Tibial nerve (tissue), 4 donors: ENCODE measurements at places on chromosomes 1 and 21. TPM values are rescaled to one million over a fixed set of nuclear protein-coding genes. Genes with fewer than 3 reads are reported as not detected.

Gene SLC25A34
- total RNA-seq, result 2.8 TPM

Gene RSPO1
- not detected for total RNA-seq

Gene LCK
- 1.1 TPM for total RNA-seq

Gene HCRTR1
- total RNA-seq, result not detected

Gene OR14K1
- not detected for total RNA-seq

Gene C2CD4D
- total RNA-seq, result not detected

Gene TPTE
- not detected for total RNA-seq

Gene NBPF4
- 0.42 TPM for total RNA-seq

Gene DDR2
- 112 TPM for total RNA-seq

DNA sequence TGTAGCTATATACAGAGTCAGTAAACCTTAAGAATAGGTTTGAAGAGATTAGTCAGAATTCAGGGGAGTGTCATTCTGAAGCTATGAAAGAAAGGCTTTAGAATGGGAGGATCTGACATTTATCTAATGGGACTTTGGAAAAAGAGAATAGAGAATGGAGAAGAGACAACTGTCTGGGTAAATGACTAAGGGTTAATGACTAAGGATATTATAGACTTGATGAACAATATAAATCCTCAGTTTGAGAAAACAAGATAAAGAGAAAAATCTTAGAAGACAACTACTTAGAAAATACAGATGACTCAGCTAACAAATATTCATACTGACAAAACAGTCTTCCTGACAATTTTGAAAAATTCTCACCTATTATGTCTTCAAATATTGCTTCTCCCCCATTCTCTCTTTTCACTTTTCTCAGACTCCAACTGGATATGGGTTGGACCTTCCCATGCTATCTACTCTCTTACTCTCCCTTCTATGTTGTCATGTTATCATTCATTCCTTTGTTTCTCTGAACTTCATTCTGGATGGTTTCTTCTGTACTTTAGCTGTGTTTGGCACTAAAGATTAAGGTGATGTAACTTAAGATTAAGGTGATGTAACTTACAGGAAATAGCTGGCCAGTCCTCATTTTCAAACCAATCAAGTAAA, 20.4 kb downstream of the SLC16A1 start:
- peaks cover 30% of the 10 kb centered on the region for H3K4me1 ChIP-seq
- H3K27me3 ChIP-seq, result no peaks in the 10 kb centered on the region

- no peaks in the 10 kb centered on the region for H3K4me1 ChIP-seq
- H3K27ac ChIP-seq, result no peak overlapping the region
- no peak overlapping the region for H3K4me3 ChIP-seq
- H3K36me3 ChIP-seq, result no peaks in the 10 kb centered on the region
Observed at GRCh38 chr1:5688081-5689077, 303.8 kb downstream of the NPHP4 start.

DNA sequence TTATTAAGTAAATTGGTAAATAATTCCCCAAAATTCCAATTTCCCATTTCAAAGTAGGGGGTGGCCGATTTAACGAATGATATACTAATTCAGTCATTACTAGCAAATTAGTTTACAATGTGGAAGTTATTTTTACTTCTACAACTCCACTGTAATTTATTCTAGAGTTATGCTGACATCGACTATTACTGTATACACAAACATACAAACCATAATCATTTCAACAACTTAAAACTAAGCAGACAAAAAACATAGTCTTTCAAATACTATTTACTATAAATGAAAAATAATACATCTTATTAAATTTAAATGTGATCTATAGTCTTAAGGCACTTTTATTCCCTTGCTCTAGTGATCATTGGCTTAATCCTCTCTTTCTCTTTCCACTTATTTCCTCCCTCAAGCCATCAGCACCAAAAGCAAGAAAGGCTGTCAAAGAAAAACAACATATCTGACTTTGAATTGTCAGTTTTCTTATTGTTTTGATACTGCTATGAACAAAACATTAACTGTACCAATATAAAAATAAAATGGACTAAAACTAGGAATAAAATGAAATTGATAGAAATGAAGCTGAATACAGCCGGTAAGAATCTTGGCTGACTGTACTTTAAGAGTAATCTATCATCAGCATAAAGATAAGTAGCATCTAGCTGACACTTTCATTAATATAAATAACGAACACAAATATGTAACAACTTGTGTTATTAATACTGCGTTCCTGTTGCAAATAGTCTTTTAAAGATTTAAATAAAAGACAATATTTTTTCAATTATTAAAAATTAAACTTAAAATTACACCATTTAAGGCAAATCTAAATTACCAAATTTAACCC, 4.1 kb downstream of the CDC42BPA start:
- H3K27me3 ChIP-seq, result no peaks in the 10 kb centered on the region
- DNase-seq, result no peak
- H3K4me1 ChIP-seq, result peaks cover 4% of the 10 kb centered on the region

GRCh38 chr1:1332774-1333480, 1.8 kb downstream of the TAS1R3 start:
- H3K27ac ChIP-seq, result no peak overlapping the region
- no peak overlapping the region for H3K4me3 ChIP-seq
- H3K4me1 ChIP-seq, result peaks cover 47% of the 10 kb centered on the region
- H3K36me3 ChIP-seq, result no peaks in the 10 kb centered on the region
- H3K27me3 ChIP-seq, result no peaks in the 10 kb centered on the region
- no peak for DNase-seq

- no peak for DNase-seq
- H3K27me3 ChIP-seq, result no peaks in the 10 kb centered on the region
- no peak overlapping the region for H3K27ac ChIP-seq
Observed at GRCh38 chr21:31022306-31022705, 16.0 kb downstream of the KRTAP19-8 start.

GRCh38 chr1:25692560-25692959, 76.0 kb downstream of the MAN1C1 start:
- no peak overlapping the region for H3K4me3 ChIP-seq
- no peak for DNase-seq
- H3K36me3 ChIP-seq, result no peaks in the 10 kb centered on the region

DNA sequence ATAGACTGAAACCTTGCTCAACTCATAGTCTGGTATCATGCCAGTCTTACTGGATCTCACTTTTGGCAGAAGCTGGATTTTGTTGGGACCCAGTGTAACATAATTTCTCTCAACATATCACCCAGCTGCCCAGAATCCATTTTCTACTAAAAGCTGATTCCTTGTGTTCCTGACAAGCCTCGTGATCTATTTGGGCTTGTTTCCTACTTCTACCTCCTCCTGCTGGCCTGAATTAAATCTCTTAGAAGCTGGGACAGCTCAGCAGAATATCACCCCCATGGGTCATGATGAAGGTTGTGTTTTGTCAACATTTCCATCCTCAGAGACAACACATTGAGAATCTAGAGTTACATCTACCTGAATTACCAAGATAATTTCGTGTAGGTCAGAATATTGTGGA, 7.7 kb downstream of the GOLT1A start:
- H3K4me1 ChIP-seq, result peaks cover 10% of the 10 kb centered on the region
- no peak overlapping the region for H3K27ac ChIP-seq
- H3K36me3 ChIP-seq, result no peaks in the 10 kb centered on the region

DNA sequence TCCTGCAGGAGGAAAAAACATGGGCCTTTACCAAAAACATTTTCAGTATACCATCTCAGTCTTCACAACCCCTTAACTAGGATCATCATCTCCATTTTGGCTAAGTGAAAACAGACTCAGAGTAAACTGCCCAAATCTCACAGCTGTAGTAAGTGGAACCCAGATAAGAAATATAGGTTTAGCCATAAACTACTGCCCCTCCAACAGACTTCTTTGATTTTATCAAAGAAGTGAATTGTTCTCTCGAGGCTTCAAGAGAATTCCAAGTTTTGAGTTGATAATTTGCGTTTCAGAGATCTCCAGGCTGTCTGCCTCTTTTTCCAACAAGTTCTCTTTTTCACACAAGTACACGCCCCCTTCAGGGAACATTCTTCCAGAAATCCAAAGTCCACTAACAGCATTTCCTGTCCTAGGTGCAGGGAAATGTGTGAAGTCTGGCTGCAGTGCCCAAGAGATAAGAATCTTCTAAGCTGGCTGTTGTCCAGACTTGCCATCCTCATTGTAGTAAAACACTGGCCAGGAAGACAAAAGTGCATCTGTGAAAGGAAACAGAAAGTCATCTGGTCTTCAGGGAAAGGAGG, 30.8 kb downstream of the RNF19B start:
- no peak overlapping the region for H3K4me3 ChIP-seq
- no peaks in the 10 kb centered on the region for H3K27me3 ChIP-seq
- no peaks in the 10 kb centered on the region for H3K4me1 ChIP-seq
- H3K36me3 ChIP-seq, result no peaks in the 10 kb centered on the region
- peak overlapping the region; percentile 66 for H3K27ac ChIP-seq
- no peak for DNase-seq

GRCh38 chr1:34696230-34696629, 58.6 kb upstream of the GJB5 start:
- DNase-seq, result no peak
- no peaks in the 10 kb centered on the region for H3K27me3 ChIP-seq

GRCh38 chr1:153095764-153096163, 1.4 kb upstream of the SPRR2E start:
- no peak for DNase-seq
- no peak overlapping the region for H3K27ac ChIP-seq
- no peaks in the 10 kb centered on the region for H3K27me3 ChIP-seq
- H3K4me3 ChIP-seq, result no peak overlapping the region

DNA sequence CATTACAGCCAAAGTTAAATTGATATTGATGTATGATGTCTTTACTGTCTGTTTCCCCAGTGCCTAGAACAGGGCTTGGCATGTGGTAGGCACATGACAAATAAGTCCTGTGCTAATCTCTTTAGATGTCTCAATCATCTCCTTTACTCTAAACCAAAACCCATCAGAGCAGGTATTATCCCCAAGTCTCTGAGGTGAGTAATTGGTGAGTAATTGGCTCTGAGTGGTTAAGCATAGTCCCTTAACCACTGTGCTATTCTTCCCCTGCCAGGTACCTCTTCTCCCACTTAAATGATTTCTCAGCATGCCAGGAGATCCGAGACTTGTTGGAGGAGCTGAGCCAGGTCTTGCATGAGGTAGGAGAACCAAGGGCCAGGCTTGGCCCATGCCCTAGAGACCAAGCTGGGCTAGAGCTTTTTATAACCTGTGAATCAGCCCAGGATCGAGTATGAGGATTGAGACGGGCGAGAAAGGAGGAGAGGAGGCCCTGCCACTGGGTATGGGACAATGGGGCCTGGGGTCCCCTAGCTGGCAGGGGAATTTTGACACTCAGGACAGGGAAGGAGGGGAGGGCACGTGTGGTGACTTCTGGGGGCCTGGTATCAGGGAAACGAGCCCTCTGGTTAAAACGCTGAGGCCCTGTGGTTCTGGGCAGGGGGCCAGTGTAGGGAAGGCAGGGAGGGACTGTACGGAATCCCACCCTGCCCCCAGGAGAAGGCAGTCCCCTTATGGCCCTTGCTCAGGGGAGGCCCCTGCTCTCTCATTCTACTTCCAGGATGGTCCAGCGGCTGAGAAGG, 4.5 kb downstream of the CNKSR1 start:
- H3K27me3 ChIP-seq, result no peaks in the 10 kb centered on the region
- H3K36me3 ChIP-seq, result peaks cover 38% of the 10 kb centered on the region
- no peak for DNase-seq
